ENCODE measurements at places on chromosomes 11 and 22.

- no peaks in the 10 kb centered on the region for H3K4me1 ChIP-seq
- DNase-seq = no peak
- H3K36me3 ChIP-seq = no peaks in the 10 kb centered on the region
- H3K27me3 ChIP-seq = no peaks in the 10 kb centered on the region
Observed at GRCh38 chr11:74675761-74676160, 55.5 kb downstream of the CHRDL2 start.

DNA sequence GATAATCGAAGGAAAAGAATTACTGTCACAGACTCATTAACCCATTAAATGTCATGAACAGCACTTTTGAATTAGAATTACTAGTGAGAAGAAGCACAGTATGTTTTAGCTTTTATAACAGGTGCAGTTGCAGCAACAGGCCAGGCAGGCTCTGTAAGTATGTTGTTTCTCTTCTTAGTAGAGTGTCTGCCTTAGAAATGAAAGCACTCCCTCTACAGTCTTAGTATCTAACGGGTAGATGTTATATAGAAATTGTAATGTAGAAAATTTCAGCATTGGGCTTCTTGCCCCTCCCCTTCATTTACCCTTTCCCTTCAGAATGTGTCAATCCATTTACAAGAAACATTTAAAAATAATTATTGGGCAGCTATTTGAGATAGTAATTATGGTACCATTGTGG lies 87.4 kb downstream of the HIPK3 start:
- no peak overlapping the region for H3K4me3 ChIP-seq
- no peak overlapping the region for H3K27ac ChIP-seq
- H3K27me3 ChIP-seq = no peaks in the 10 kb centered on the region
- DNase-seq = no peak
- H3K36me3 ChIP-seq = peaks cover 14% of the 10 kb centered on the region

DNA sequence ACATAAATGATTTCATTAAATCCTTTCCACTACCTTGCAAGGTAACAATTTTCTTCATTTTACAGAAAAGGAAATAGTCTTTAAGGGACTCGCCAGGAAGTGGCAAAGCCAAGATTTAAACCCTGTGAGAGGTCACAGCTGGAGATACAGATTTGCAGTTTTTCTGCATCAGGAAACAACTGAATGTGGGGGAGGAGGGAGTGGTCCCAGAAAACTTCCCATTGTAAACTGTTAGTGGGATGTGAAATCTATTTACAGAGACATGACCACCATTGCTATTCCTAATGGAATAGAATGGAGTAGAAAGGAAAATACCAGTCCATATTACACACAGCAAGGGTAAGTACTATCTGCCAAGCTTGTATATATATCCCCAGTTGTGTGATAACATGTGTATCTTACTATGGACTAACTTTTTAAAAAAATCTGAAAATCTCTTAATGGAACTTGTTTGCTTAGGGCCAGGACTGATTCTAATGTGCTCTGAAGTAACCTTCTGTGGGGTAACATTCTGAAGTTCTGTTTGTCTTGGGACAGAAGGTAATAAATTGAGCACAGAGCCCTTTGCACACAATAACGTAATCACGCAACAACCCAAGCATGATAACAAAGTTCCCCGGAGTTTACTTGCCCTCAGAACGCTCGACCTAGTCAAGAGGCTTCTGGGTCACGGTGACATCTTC lies 10.9 kb upstream of the TSKU start:
- H3K4me3 ChIP-seq = no peak overlapping the region
- no peaks in the 10 kb centered on the region for H3K27me3 ChIP-seq
- DNase-seq = no peak
- no peaks in the 10 kb centered on the region for H3K36me3 ChIP-seq

DNA sequence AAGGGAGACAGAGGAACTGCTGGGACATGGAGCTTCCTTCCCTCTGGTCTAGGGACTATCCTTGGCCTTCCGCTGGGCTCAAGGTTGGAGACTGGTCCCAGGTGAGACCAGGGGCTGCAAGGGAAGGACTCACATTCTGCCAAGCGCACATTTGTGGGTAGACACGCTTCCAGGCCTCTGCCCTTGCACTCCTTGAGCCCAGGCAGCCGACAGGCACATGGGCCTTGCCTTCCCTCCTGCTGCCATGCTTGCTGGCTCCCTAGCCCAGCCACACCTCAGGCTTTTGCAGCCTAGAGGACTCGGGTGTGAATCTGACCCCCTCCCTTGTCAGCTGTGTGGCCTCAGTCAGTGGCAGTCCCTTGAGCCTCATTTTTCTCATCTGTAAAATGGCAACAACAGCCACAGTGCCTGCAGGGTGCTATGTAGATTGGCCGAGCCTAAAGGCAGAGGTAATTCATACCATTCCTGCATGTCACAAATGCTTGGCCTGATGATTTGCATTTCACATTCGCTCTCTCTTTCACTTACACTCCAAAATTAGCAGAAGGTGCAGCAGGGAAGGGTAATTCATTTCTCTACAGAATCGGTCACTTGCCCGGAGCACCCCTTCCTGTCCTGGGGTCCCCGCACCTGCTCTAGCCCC lies 57.6 kb upstream of the NECTIN1 start:
- no peaks in the 10 kb centered on the region for H3K4me1 ChIP-seq
- H3K27ac ChIP-seq = no peak overlapping the region
- no peaks in the 10 kb centered on the region for H3K27me3 ChIP-seq

GRCh38 chr11:118635237-118635591 lies 27.8 kb downstream of the PHLDB1 start:
- peaks cover 19% of the 10 kb centered on the region for H3K4me1 ChIP-seq
- H3K27me3 ChIP-seq = no peaks in the 10 kb centered on the region
- peak overlapping the region; percentile 4 for H3K4me3 ChIP-seq
- no peak for DNase-seq
- no peak overlapping the region for H3K27ac ChIP-seq

DNA sequence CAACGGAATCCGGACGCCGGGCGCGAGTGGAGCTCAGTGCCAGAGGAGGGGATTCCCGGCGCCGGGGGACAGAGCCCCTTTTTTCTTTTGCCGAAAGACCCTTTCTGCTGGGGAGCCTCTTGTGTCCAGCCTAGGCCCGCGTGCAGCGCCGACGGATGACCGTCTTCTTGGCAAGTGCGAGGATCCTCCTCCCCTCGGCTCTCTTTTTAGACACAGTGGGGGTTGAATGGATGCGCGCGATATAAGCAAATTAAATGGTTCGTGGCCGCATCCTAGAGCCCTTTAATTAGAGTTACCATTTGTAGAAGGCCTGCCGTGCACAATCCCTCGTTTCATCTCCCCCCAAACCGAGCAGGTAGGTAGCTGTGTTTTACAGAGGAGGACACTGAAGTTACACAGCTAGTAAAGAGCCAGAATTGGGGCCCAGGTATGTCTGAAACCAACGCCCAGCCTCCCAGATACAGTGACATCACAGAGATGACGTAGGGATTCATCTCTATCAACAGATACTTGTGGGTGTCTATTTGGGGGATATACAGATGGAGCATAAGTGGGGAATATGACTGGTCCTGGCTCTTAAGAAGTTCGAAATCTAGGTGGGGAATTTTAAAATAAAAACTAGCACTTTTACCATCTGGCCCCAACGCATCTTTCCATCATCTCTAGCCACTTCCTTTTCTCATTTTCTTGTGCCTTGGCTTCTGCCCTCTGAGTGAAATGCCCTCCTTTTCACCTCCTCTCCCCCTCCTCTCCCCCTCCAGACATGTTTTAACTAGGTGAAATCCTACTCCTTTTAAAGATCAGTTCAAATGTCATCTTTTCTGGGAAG lies 875 bp downstream of the TCP11L1 start:
- H3K4me1 ChIP-seq = peaks cover 8% of the 10 kb centered on the region
- no peaks in the 10 kb centered on the region for H3K27me3 ChIP-seq
- H3K4me3 ChIP-seq = peak overlapping the region; percentile 95
- DNase-seq = no peak
- H3K36me3 ChIP-seq = peaks cover 10% of the 10 kb centered on the region
- peak overlapping the region; percentile 99 for H3K27ac ChIP-seq

- H3K27me3 ChIP-seq = no peaks in the 10 kb centered on the region
- DNase-seq = no peak
- H3K36me3 ChIP-seq = no peaks in the 10 kb centered on the region
- H3K27ac ChIP-seq = no peak overlapping the region
- no peaks in the 10 kb centered on the region for H3K4me1 ChIP-seq
Observed at GRCh38 chr22:34429314-34429713, 509.0 kb upstream of the LARGE1 start.

DNA sequence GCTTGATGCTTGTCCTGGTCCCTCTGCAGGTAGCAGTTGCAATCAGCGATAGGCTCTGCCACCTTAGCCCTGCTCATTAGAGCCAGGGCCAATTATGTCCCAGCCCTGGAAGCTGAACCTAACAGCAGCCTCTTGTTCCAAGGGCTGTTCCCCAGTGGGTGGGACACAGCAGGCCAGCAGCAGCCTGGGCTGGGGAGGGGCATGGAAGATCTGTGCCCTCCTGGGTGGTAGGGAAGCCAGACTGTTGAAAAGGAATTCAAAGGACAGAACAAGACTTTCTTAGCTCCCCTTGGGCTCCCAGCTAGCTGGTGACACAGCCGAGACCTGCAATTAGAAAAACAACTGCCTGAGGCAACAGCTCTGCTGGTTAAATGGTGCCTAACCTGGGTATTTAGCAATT lies 17.4 kb downstream of the DRD2 start:
- H3K27ac ChIP-seq = no peak overlapping the region
- H3K4me1 ChIP-seq = no peaks in the 10 kb centered on the region
- H3K27me3 ChIP-seq = no peaks in the 10 kb centered on the region
- DNase-seq = peak; percentile 44
- no peak overlapping the region for H3K4me3 ChIP-seq
- no peaks in the 10 kb centered on the region for H3K36me3 ChIP-seq

- H3K4me1 ChIP-seq = no peaks in the 10 kb centered on the region
- H3K36me3 ChIP-seq = no peaks in the 10 kb centered on the region
- H3K27ac ChIP-seq = no peak overlapping the region
- H3K4me3 ChIP-seq = no peak overlapping the region
- H3K27me3 ChIP-seq = no peaks in the 10 kb centered on the region
Observed at GRCh38 chr22:29636751-29637150, 33.3 kb downstream of the NF2 start.

GRCh38 chr11:119320776-119321524 lies 4.0 kb upstream of the MCAM start:
- H3K27me3 ChIP-seq = peaks cover 15% of the 10 kb centered on the region
- H3K36me3 ChIP-seq = no peaks in the 10 kb centered on the region
- H3K27ac ChIP-seq = peak overlapping the region; percentile 62
- peaks cover 8% of the 10 kb centered on the region for H3K4me1 ChIP-seq

DNA sequence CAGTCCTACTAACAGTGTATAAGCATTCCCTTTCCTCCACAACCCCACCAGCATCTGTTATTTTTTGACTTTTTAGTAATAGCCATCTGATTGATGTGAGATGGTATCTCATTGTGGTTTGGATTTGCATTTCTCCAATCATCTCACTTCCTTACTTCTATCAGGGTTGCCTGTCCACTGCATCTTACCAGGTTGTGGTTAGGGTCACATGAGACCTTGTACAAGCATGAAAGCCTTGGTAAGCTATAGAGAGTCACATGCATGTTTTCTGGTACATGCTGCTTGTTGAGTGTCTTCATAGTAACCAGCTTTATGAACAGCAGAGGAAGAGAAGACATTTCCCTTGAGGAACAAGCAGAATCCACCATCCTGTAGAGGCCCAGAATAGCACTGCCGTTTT lies 102.9 kb upstream of the PAX6 start:
- no peaks in the 10 kb centered on the region for H3K36me3 ChIP-seq
- no peak overlapping the region for H3K4me3 ChIP-seq
- no peaks in the 10 kb centered on the region for H3K4me1 ChIP-seq
- DNase-seq = no peak

GRCh38 chr22:46146329-46146728 lies 4.0 kb upstream of the PPARA start:
- H3K4me1 ChIP-seq = peaks cover 4% of the 10 kb centered on the region
- DNase-seq = no peak
- no peaks in the 10 kb centered on the region for H3K36me3 ChIP-seq
- H3K4me3 ChIP-seq = no peak overlapping the region
- no peak overlapping the region for H3K27ac ChIP-seq

- no peaks in the 10 kb centered on the region for H3K27me3 ChIP-seq
- no peak for DNase-seq
- no peak overlapping the region for H3K27ac ChIP-seq
- no peak overlapping the region for H3K4me3 ChIP-seq
- no peaks in the 10 kb centered on the region for H3K36me3 ChIP-seq
Observed at GRCh38 chr11:112584672-112585071, 324.0 kb upstream of the PLET1 start.

GRCh38 chr22:37564111-37564711 lies 3.9 kb downstream of the CDC42EP1 start:
- no peaks in the 10 kb centered on the region for H3K27me3 ChIP-seq
- H3K4me3 ChIP-seq = no peak overlapping the region
- peaks cover 3% of the 10 kb centered on the region for H3K36me3 ChIP-seq

DNA sequence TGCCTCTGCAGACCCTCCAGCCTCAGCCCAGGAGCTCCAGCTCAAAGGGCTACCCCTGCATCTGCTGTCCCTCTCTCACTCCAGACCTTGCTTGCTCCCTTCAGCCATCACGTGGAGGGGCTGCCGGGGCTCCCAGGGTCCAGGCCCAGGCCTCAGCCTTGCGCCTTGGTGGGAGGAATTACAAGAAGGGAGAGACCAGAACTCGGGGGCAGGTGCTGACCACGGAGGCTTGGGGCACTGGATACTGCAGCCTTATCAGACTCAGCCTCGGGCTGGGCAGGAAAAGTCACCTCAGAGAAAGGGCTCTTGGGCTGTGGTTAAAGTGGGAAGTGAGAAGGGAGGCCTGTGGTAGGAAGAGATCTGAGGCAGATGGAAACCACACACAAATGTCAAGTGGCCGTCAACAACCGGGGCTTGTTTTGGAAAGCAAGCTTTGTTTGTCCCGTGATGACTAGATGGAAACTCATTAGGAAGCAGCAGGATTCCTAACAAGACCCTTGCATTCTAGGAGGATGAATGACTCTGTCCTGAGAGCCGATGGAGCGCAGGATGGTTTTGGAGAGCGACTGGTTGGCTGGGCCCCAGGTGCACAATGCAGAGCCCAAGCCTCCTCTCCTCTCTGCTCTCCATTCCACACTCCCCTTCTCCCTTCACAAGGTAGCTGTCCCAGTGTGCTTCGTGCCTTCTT lies 1321.7 kb downstream of the TBC1D22A start:
- DNase-seq = no peak
- no peaks in the 10 kb centered on the region for H3K27me3 ChIP-seq
- no peak overlapping the region for H3K4me3 ChIP-seq
- H3K36me3 ChIP-seq = no peaks in the 10 kb centered on the region
- no peak overlapping the region for H3K27ac ChIP-seq

DNA sequence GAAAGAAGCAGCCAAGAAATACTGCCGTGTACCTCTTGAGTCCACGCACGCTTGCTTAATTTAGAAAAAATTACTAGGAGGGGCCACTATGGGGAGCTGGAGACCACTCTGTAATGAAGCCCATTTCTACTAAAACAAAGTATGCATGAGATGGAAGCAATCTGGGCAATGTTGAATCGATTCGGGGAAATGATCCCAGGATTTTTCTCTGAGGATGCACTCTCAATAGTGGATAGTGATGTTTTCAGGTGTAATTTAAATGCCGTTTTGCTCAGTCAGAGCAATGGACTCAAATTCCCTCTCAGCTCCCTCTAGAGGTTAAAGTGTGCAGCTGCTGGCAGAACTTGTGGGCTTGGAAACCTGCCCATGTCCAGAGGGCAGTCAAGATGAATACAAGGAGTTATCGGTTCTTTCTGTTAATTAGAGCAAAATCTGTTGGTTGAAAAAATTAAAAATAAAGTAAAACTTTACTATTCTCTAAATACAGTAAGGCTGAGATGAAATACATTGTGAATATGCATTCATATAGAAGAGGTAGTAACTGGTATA lies 64.1 kb downstream of the ME3 start:
- DNase-seq = peak; percentile 78
- H3K36me3 ChIP-seq = no peaks in the 10 kb centered on the region
- H3K27ac ChIP-seq = no peak overlapping the region
- H3K4me1 ChIP-seq = no peaks in the 10 kb centered on the region

- DNase-seq = peak; percentile 34
- H3K27me3 ChIP-seq = no peaks in the 10 kb centered on the region
- no peak overlapping the region for H3K27ac ChIP-seq
Observed at GRCh38 chr11:73530109-73530508, 67.8 kb downstream of the FAM168A start.

All from colonic mucosa (tissue), 4 donors.